ENCODE measurements at places on chromosomes 2 and 18. TPM values are rescaled to one million over a fixed set of nuclear protein-coding genes. Genes with fewer than 3 reads are reported as not detected.
A peak's percentile ranks its signal among the peaks of the same experiment; 100 is the strongest.

The FOXI3 gene
- polyA plus RNA-seq, result not detected

- DNase-seq, result no peak
- H3K27ac ChIP-seq, result no peak overlapping the region
- H3K36me3 ChIP-seq, result peaks cover 16% of the 10 kb centered on the region
- no peaks in the 10 kb centered on the region for H3K4me1 ChIP-seq
- H3K4me3 ChIP-seq, result no peak overlapping the region
These were observed 12.6 kb downstream of the HYCC2 start for GRCh38 chr2:201058914-201059313.

GRCh38 chr2:128408349-128409305, 90.0 kb upstream of the HS6ST1 start:
- no peaks in the 10 kb centered on the region for H3K4me1 ChIP-seq
- no peaks in the 10 kb centered on the region for H3K27me3 ChIP-seq
- DNase-seq, result no peak
- H3K27ac ChIP-seq, result no peak overlapping the region
- H3K4me3 ChIP-seq, result no peak overlapping the region

The MROH2A gene
- polyA plus RNA-seq, result not detected

The LIMS2 gene
- polyA plus RNA-seq, result 293 TPM

The PSMA8 gene
- polyA plus RNA-seq, result not detected

DNA sequence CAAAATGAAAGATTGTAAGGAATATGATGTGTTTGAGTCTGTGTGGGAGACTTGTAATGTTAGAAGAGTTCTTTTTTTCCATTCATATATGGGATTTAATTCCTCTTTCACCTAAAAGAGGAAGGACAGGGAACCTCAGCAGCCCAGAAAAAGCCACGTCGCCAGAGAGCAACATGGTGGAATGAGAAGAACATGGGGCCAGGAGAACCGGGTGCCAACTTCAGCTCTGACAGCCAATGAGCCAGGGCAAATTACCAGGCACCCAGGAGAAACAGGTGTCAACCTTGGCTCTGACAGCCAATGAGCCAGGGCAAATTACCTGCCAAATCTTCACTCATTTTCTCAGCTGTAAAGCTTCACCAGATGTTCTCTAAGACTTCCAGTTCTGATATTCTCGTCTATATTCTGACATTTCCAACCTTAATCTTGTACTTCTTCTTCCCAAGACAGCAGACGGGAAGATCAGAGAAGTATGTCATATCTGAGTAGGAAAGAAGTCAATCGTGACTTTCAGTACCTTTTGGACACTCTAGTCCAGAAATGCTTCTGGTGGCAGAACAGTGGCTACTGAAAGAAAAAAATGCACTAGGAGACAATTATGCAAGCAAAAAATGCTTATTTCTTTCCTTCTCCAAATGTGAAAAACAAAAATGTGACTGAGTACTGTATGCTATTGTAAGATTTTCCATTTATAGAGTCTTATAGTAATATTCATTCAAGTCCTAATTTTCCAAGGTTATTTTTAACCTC, 79.2 kb upstream of the COL5A2 start:
- H3K4me3 ChIP-seq, result no peak overlapping the region
- no peak for DNase-seq
- H3K27ac ChIP-seq, result no peak overlapping the region
- no peaks in the 10 kb centered on the region for H3K4me1 ChIP-seq
- H3K27me3 ChIP-seq, result no peaks in the 10 kb centered on the region
- no peaks in the 10 kb centered on the region for H3K36me3 ChIP-seq

DNA sequence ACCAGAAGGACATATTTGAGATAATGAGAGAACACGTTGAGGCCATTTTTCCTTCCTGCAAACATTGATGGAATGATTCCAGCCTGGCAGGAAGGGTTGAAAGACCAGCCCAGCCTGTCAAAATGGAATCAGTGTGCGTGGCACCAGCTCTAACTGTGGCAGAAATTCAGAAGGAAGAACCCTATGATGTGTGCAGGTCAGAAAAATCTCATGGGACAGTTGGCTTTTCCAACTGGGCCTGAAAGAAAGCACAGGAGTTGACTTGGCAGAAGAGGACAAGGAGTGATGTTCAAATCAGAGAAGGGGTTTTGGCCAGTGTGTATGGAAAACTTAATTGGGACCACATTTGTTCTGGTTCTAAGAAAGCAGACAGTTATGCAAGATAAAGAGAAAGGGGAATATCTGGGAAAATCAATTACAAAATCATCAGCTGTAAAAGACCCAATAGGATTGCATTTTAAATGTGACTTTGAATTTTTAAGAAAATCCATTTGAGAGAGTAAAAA, 192.8 kb upstream of the PID1 start:
- no peak for DNase-seq
- no peaks in the 10 kb centered on the region for H3K36me3 ChIP-seq
- no peaks in the 10 kb centered on the region for H3K27me3 ChIP-seq
- no peak overlapping the region for H3K27ac ChIP-seq

The AOX1 gene
- 5.6 TPM for polyA plus RNA-seq

GRCh38 chr2:224272237-224272910, 129.5 kb downstream of the FAM124B start:
- no peaks in the 10 kb centered on the region for H3K36me3 ChIP-seq
- no peak overlapping the region for H3K27ac ChIP-seq
- H3K27me3 ChIP-seq, result no peaks in the 10 kb centered on the region
- no peaks in the 10 kb centered on the region for H3K4me1 ChIP-seq

The XDH gene
- polyA plus RNA-seq, result 0.06 TPM

DNA sequence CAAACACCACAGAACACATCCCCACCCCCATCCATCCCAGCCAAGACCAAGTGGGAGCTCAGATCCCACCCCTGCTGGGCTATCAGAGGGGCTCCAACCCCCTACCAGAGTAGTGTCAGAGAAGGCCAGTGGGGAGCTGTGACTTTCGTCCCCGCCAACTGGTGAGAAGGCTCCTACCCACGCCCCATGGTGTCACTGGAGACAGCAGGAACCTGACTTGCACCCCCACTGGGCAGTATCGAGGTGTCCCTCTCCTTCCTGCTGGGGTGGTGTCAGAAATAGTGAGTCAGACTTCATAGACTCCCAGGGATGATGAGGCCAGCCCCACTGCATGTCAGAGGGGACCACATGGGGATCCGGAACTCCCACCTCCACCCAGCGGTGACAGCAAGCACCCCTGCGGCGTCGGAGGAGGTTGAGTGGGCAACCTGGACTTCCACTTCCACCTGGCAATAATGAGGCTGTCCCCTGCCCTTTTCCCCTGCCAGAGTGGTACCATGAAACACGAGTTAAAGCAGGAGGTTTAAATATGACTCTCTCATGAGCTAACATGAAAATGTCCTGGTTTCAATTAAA, 106.7 kb downstream of the CTIF start:
- H3K36me3 ChIP-seq, result no peaks in the 10 kb centered on the region
- no peak overlapping the region for H3K27ac ChIP-seq
- no peak for DNase-seq
- no peaks in the 10 kb centered on the region for H3K4me1 ChIP-seq
- no peak overlapping the region for H3K4me3 ChIP-seq
- H3K27me3 ChIP-seq, result no peaks in the 10 kb centered on the region

- peak overlapping the region; percentile 80 for H3K27ac ChIP-seq
- H3K27me3 ChIP-seq, result no peaks in the 10 kb centered on the region
- peak; percentile 76 for DNase-seq
- H3K4me1 ChIP-seq, result peaks cover 11% of the 10 kb centered on the region
- H3K4me3 ChIP-seq, result peak overlapping the region; percentile 41
- H3K36me3 ChIP-seq, result no peaks in the 10 kb centered on the region
These were observed 119.8 kb downstream of the PRKCE start for GRCh38 chr2:45771261-45771660.

DNA sequence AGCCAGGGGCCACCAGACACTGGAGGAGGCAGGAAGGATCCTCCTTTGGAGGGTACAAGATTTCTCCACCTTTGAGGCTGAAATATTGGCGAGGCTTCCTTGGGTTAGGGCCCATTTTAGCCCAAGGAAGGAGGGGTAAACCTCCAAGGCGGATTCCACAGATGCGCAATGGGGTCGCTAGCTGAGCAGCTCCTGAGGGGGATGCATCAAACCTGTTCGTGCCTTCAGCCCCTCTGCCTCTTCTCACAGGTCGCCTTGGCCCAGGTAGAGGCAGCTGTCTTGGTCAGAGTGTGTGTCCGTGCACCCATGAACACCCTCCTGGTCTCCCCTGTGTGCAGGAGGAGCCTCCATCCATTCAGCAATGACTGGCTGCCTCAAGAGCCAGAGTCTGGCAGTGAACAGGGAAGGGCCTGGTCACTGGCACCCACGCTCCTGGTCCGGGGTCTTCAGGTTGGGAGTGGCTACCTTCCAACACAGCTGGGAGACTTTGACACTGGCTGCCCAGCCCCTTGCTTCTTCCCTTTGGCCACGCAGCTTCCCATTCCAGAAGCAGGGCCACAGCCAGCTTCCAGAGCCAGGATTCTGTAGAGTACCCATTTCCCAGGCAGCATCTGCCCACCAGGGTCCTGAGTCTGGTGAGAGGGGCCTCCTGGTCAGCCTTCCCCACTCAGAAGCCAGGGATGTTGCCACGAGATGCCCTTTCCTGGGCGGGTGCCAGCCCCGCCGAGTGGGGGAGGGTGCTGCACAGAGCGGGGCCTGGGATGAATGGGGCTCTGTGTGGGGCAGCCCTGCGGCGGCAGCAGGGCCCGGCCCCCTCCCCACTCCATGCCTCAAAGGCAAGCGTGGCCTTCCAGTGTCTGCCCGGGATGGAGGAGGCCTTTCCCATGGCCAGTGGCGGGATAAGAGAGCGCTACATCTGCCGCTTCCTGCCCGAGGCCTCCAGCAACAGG, 95.8 kb upstream of the GPC1 start:
- DNase-seq, result no peak
- no peak overlapping the region for H3K27ac ChIP-seq
- no peaks in the 10 kb centered on the region for H3K36me3 ChIP-seq
- no peaks in the 10 kb centered on the region for H3K27me3 ChIP-seq
- no peak overlapping the region for H3K4me3 ChIP-seq
- H3K4me1 ChIP-seq, result no peaks in the 10 kb centered on the region

DNA sequence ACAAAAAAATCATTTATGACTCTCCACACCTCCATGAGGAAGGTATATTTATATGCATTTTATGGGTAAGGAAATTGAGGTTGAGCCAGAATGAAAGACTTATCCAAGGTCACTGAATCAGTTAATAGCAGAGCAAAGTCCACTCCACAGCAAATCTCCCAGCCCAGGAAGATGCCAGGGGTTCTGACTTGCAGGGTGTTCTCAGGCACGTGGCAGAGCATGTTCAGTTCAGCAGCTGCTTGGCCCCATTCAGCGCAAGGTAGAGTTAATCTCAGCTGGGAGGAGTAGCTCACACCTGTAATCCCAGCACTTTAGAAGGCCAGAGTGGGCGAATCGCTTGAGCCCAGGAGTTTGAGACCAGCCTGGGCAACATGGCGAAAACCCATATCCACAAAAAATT, 17.8 kb upstream of the DGKD start:
- H3K4me3 ChIP-seq, result no peak overlapping the region
- no peak for DNase-seq
- H3K27ac ChIP-seq, result no peak overlapping the region
- no peaks in the 10 kb centered on the region for H3K4me1 ChIP-seq

The PCARE gene
- 1.6 TPM for polyA plus RNA-seq

GRCh38 chr2:120305296-120305695, 40.6 kb upstream of the INHBB start:
- H3K27me3 ChIP-seq, result no peaks in the 10 kb centered on the region
- DNase-seq, result no peak
- H3K4me1 ChIP-seq, result no peaks in the 10 kb centered on the region
- H3K27ac ChIP-seq, result no peak overlapping the region

DNA sequence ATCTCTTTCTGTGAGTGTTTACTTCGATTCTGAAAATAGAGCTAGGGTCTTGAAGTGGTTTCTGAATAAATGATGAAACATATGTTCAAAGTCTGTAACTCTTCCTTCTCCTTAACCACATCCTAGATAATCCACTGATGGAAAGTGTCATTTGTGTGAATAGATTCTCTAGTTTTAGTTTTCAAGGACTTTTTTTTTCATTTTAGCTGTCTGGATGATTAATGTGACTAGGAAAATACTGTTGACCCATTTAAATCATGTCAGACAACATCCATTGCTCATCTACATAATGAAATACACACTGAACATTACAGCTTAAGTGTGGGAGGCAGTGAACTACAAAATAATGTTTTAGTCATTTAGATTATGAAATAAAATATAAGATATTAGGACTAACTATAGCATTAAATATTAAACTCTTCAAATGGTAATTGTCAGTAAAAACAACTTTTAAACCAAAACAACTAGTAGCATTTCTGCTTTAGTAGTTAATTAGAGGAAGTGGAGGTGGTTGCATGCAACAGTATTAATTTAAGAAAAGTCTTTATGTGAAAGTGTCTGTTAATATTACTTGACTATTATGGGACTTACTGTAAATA, 39.1 kb upstream of the DLX1 start:
- no peak overlapping the region for H3K4me3 ChIP-seq
- H3K27me3 ChIP-seq, result no peaks in the 10 kb centered on the region
- H3K27ac ChIP-seq, result no peak overlapping the region
- H3K36me3 ChIP-seq, result no peaks in the 10 kb centered on the region
- no peak for DNase-seq
- H3K4me1 ChIP-seq, result no peaks in the 10 kb centered on the region

GRCh38 chr18:43893001-43893637, 615.8 kb upstream of the SYT4 start:
- no peaks in the 10 kb centered on the region for H3K4me1 ChIP-seq
- no peaks in the 10 kb centered on the region for H3K27me3 ChIP-seq

DNA sequence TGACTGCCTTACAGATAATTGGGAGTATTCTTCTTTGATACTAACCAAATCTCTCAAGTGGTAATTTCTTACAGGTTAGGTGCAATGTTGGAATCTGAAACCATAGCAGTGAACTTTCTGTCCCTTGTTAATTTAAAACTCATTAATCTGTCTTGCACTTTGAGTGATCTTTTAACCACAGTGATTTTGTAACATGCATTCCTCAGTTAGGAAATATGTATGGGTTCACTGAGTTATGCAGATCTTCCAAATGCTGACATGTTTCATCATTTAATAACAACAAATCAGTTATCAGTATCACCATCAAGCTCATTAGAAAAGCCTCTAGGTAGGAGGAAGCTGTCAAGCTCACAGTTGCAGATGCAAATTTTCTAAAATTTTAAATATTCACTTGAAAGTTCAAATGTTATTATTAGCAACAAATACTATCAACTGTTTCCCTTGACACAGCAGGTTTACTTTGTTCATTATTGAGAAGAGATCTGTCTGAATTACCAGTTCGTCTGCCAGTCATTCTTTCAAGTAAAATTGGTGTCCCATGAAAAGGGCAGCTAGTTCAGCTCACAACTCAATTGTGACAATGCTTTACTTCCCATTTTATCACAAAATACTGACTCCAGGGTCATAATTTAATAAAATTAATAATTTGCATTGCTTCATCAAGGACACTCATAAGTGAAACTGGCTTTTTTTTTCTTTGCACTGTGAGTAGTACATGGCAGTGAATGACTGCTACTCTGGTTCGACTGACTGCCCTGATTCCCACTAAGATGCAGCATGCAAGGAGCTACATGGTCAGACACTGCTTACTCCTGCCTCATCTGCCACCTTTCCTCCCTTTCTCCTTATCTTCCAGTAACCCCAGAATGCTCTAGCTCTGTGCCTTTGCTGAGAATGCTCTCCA, 31.6 kb downstream of the SUCLG1 start:
- peaks cover 70% of the 10 kb centered on the region for H3K36me3 ChIP-seq
- no peaks in the 10 kb centered on the region for H3K4me1 ChIP-seq
- H3K4me3 ChIP-seq, result no peak overlapping the region
- H3K27ac ChIP-seq, result no peak overlapping the region
- no peak for DNase-seq
- no peaks in the 10 kb centered on the region for H3K27me3 ChIP-seq

The KCNG2 gene
- polyA plus RNA-seq, result not detected
